Mesothelial cell of epicardium (in vitro differentiated cells): ENCODE measurements at places on chromosomes 1 and 21. TPM values are rescaled to one million over a fixed set of nuclear protein-coding genes. Genes with fewer than 3 reads are reported as not detected.

AKNAD1 gene
- 0.27 TPM in 1 of 3 replicates, not detected in the others for total RNA-seq

THEM5 gene
- total RNA-seq: not detected in 3 replicates

PANK4 gene
- total RNA-seq: 43.1 to 50.8 TPM (median 45.4 TPM) in 3 replicates

DNAJC6 gene
- total RNA-seq: 18.1 to 20.3 TPM (median 19.4 TPM) in 3 replicates

IFI44 gene
- total RNA-seq: 77.1 to 94.3 TPM (median 81.4 TPM) in 3 replicates

IL6R gene
- total RNA-seq: 0.78 to 1.2 TPM (median 0.97 TPM) in 3 replicates

PPM1J gene
- total RNA-seq: 4.3 to 4.7 TPM (median 4.4 TPM) in 3 replicates

GBP7 gene
- total RNA-seq: not detected in 3 replicates

ANKRD65 gene
- total RNA-seq: 10.9 to 12.3 TPM (median 11.3 TPM) in 3 replicates

NBPF1 gene
- 74.5 to 86.3 TPM (median 79.1 TPM) in 3 replicates for total RNA-seq

GSTM4 gene
- 23.4 to 24.9 TPM (median 23.7 TPM) in 3 replicates for total RNA-seq

ZSCAN20 gene
- 7.6 to 9.2 TPM (median 8.0 TPM) in 3 replicates for total RNA-seq

SAMD13 gene
- 3.6 to 4.5 TPM (median 3.9 TPM) in 3 replicates for total RNA-seq

GRCh38 chr21:34227386-34227852 lies 136.4 kb upstream of the KCNE2 start:
- DNase-seq: no peak

- no peak for DNase-seq
These were observed 33.2 kb downstream of the ROR1 start for GRCh38 chr1:63807046-63807445.

GRCh38 chr1:12458571-12458970 lies 159.4 kb downstream of the DHRS3 start:
- DNase-seq: no peak

- DNase-seq: no peak
These were observed 61.5 kb upstream of the JAK1 start for GRCh38 chr1:65027666-65028358.

DNA sequence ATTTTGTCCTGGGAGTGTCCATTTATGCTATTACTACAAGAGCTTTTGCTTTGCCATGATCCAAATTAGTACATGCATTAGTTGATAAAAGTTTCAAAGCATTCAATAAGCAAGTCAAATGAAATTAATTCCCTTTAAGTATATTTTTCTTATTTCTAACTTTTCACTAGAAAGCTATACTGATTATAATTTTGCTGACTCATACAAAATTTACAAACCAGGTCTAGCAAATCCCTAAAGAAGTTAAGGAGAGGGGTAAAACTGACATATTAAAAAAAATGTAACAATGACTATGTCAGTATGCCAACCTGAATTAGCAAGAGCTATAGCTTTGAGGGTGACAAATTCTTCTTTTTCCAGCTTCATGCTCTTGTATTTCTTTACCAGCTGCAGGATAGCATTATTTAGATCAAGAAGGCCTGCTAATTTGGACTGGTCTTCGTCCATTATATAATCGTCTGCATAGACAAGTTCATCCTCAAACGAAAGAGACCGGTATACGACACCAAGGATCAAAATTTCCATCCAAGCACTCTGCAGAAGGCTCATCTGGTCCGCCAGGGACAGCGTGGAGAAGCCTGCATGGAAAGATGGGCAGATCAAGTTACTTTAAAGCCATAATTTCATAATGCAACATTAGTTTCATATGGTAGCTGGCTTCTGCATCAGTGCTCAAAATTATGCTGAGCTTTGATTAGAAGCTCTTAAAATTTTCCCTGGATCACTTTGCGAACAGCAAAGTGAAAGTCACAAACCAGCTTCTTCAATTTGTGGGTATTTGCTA lies 95.8 kb upstream of the USH2A start:
- no peak for DNase-seq

DNA sequence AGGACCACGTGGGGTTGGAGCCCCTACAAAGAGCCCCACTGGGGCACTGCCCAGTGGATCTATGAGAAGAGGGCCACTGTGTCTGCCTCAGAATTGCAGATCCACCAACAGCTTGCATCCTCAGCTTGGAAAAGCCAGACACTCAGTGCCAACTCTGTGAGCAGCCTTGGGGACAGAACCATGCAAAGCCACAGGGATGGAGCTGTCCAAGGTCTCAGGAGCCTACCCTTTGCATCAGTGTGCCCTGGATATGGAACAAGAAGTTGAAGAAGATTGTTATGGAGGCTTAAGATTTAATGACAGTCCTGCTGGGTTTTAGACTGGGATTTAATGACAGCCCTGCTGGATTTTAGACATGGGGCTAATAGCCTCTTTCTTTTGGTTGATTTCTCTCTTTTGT lies 1670.9 kb downstream of the PLA2G4A start:
- no peak for DNase-seq

DNA sequence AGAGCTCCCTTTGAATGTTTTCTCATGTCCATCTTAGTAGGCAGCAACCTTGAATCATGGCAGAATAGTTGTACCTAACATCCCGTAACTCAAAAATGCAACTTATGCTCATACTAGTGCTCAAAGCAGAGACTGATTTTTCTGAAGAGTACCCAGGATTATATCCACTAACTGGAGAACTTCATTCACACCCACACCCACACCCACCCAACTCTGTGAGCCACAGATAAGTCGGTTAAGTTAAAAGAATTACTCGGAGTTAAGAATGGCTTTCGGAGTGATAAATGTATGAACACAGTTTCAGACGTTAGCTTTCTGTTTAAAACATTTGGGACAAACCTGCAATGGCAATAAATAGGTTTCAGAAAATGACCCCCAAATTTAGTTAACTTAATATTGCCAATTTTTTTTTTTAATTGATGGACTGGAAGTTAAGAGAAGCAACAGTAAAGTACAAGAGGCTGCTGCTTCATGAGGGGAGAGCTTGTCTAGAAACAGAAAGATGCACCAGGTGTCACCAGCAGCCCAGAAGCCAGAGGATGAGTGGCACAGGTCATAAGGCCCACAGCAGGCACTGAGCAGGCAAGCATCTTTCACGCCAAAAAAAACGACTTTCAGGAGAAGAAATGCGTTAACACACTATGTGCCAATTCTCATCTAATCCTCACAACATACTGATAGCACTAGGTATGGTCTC lies 48.4 kb upstream of the C1orf198 start:
- DNase-seq: no peak

GRCh38 chr1:1436630-1437032 lies 1.1 kb downstream of the VWA1 start:
- no peak for DNase-seq

GRCh38 chr1:211703812-211704537 lies 28.6 kb upstream of the NEK2 start:
- DNase-seq: no peak

DNA sequence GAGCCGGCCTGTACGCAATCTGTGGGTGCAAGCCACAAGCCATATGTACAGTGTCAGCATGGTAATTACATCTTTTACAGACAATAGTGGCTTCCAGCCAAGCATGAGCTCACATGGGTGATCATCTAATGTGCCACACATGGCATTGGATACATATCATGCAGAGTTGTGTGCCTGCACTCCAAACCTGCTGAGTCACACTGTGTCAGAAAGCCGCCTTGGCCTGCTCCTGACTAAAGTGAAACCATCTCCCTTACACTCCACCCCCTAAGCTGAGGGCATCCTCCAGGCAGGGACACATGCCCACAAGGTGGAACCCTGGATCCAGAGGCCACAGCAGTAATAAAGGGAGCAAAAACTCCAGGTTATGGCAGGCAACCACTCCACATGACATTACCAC lies 72.5 kb downstream of the KCNT2 start:
- DNase-seq: no peak

DNA sequence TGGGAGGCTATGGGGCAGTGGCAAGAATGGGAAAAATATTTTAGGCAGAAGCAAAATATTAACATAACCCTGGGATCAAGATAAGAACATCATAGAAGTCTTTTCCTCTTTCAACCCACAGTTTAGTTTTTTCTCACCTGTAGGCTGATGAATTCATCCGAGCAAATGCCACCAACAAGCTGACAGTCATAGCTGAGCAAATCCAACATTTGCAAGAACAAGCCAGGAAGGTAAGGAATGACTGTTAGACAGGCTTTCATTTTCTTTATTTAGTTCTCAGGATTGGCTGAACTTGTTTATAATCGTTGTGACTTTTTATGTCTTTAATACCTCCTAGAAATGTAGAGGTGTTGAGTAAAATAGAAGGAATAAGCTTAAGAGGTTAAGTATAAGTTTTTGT lies 6.4 kb downstream of the C1orf50 start:
- no peak for DNase-seq

- DNase-seq: no peak
These were observed 120.2 kb downstream of the TLR5 start for GRCh38 chr1:223022641-223023473.

GRCh38 chr1:26705788-26706311 lies 10.0 kb downstream of the ARID1A start:
- DNase-seq: no peak

DNA sequence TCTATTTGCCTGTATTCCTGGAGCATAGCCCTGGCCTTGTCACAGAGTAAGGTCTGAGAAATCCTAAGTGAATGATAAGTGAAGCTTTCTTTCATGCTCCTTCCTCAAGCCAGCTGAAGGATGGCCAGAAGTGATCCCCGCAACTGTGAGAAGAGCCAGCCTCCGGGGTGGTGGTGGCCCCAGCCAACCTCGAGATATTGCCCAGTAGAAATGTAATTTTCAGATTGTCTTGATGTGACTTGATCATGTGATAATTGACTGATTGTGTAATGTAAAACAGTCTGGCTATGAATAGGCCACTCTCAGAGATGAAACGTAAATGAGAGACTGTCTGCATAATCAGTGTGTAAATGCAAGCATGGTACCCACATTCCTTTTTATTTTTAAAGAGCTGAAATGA lies 242.4 kb upstream of the CAMK1G start:
- no peak for DNase-seq

GRCh38 chr1:72911656-72912055 lies 629.3 kb upstream of the NEGR1 start:
- DNase-seq: no peak

DNA sequence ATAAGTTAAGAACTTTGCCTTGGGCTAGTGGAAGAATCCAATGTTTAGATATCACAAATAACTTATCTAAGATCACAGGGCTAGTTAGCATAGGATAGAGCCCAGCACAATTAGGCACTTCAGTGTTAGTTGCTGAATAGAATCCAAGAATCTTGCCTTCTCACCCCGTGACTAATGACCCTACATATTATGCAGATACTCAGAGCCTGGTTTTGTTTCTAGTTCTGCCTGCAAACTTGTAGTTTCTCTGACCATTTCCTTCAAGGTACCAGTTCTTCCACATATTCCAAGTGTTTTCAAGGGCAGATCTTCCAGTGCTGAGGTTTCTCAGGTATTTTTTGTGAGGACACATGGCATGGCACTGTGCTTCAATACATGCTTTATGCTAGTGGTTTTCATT lies 239.3 kb downstream of the KCNK2 start:
- no peak for DNase-seq
